ENCODE measurements at places on chromosomes 5 and 9. TPM values are rescaled to one million over a fixed set of nuclear protein-coding genes. Genes with fewer than 3 reads are reported as not detected.

- DNase-seq, result no peak
These were observed 82.4 kb upstream of the SELENOP start for GRCh38 chr5:42894057-42894456.

DNA sequence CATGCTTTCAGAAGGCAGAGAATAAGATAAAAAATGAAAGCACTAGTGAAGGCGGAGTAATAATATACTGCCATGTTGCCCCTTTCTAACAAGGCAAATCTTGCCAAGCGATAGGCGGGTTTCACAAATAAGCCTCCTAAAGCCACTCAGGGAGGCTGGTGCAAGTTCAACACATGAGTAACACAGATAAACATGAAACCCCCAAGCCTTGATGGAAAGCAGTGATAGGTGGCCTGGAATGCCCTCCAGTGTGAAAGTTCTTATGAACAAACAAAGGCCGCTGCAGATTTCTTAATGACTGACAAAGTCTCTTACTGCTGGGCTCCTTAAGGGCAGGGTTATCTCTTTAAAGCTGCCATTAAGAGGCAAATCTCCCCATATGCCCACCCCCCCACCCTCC, 154.7 kb downstream of the ZDHHC21 start:
- no peak for DNase-seq

DNA sequence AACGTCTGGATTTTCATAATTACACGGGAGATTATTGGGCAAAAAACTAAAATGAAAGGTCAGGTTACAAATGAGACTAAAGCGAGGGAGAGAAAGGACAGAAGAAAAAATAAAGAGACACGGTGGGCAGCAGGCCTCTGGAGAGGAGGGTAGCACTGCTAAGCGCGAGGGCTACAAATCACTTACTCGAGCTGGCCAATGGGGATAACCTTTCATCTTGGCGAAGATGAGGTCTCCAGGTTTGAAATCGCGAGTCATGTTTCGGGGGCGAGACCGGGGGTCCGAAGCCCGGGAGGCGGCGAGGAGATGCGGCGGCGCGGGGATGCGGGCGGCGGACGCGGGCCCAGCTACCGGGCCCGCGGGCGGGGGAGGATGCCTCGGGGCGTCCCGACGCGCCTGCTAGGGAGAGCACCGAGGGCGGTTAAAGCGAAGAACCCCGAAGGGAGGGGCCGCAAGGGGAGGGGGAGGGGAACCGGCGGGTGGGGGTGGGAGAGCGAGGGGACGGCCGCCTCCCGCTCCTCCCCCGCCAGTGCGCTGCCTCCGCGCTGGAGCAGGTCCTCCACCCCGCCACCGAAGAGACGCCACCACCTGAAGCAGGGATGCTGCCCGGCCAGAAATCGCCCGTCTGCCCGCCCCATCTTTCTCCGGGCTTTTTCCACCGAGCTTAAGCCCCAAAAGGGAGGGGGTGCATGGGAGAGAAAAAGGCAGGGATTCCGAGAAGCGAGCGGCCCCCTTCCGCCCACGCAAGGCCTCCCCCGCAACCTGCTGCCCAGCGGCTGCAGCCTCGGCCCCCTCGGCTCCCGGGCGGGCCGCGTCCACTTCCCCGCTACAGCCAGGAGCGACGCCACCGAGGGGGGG, 610 bp downstream of the PSIP1 start:
- no peak for DNase-seq

DNA sequence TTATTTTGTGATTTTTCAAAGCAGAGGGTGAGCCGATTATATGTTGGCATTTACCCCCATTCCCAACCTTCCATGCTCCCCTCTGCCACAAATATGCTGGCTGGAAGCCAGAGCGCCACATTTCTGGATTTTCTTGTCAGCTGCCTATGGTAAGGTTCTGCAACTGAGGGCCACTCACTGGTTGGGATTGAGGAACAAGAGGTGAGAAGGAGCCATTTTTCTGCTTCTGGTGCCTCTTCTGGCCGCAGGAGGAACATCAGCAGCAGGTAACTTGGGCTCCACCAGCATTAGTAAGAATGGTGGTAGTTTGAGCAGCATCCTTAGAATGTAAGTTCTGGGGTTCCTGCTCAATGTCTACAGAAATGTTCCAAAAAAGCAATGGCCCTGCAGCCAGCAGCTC, 159.5 kb upstream of the MAST4 start:
- DNase-seq, result no peak

The UBTD2 gene
- 32.0 TPM for total RNA-seq

DNA sequence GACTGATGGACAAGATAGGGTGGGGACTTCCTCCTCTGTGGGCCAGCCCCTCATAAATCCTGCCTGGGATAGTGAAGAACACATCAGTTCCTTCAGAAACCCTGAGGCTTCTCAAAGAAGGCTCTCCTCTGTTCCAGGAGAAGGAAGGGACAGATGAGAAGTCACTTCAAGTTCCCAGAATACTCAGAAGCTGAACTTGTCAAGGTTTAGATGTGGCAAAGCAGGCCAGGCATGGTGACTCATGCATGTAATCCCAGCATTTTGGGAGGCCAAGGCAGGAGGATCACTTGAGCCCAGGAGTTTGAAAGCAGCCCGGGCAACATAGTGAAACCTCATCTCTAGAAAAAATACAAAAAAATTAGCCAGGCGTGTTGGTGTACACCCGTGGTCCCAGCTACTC, 38.5 kb downstream of the STOM start:
- DNase-seq, result no peak

- peak; percentile 35 for DNase-seq
These were observed 70.7 kb downstream of the COX7C start for GRCh38 chr5:86688406-86688805.

- no peak for DNase-seq
These were observed 10.6 kb upstream of the SLC25A48 start for GRCh38 chr5:135823881-135824280.

- DNase-seq, result no peak
These were observed 76.7 kb upstream of the IFNE start for GRCh38 chr9:21558615-21559401.

- no peak for DNase-seq
These were observed 393.4 kb downstream of the ZNF608 start for GRCh38 chr5:124353016-124353415.

DNA sequence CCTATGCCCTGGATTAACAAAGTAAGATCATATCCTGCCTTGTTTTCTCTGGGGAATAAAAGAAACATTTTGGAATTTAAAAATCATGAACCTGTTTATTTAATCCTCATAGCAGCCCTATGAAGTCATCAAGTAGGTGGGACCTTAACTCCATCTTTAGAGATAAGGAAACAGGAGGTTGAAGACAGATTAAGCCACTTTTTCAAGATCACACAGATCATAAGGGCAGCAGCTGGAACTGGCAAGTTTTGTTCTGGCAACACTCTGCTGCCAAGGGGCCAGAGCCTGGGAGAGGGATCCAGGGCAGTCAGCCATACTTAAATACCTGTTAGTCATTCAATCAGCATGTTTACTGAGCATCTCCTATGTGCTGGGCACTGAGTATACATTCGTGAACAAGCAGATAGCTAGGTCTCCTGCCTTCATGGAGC, 63.7 kb downstream of the SLC1A1 start:
- no peak for DNase-seq

DNA sequence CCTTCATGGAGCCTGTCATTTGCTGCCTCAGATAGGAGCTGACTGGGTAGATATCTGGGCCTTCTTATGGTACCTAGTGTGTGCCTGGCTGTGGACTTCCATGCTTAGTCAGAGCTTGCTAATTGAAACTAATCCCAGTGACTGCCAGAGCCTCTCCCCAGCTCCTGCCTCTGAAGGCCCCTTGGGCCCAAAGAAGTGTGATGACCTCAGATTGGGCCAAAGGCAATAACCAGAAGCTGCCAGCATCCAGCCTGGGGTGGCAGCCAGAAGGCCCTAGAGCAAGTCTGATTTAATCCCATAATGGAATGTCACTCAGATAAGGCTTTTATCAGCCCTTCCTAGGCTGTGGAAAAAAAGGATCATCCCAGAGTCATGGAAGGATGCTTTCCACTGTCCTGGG, 17.1 kb upstream of the CDC23 start:
- DNase-seq, result no peak

DNA sequence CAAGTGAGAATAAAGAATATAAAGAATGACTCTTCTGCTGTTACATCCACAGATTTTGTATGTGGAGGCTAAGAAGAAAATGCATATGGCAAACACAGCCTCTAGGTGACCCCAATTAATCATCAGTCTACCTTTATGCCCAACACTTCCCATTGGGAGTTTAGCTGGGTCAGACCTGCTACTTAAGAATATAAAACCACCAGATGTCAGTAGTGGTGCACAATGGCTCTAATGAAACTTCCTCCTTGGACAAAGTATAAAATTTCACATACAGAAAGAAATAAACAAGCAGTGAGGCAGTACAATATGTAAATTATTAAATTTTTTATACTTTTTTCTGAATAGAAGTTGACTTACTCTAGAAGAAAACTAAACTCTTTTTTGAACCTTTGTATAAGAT, 539.9 kb downstream of the BRINP1 start:
- peak; percentile 10 for DNase-seq

DNA sequence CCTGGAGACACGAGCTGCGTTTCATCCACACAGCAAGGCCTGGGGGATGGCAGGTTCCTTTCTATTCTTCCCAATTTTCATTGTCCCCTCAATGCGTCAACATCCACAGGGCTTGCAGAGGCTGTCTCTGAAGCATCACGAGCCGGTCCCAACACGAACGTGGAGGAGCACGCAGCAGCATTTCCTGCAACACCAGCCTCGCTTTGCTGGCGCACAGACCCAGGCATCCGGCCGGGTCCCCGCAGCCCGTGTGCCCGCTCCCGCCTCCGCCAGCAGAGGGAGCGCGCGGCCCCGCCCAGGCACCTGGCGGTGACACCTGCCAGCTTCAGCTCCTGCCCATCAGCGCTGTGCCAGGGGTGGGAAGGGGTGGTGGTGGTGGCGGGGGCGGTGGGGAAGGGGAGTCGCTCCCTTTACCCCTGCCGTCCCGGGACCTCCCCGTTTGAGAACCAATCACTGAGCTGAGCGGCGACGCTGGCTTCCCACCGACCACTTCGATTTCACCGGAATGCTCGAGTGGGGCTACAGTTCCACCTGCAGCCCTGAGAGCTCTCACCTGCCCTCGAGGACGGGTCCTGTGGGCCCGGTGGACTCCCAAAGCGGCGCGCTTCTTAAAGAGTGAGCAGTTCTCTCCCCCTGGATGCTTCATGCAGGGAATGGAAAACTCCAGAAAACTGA, 464.5 kb downstream of the ICE1 start:
- no peak for DNase-seq

The LCN1 gene
- not detected for total RNA-seq

DNA sequence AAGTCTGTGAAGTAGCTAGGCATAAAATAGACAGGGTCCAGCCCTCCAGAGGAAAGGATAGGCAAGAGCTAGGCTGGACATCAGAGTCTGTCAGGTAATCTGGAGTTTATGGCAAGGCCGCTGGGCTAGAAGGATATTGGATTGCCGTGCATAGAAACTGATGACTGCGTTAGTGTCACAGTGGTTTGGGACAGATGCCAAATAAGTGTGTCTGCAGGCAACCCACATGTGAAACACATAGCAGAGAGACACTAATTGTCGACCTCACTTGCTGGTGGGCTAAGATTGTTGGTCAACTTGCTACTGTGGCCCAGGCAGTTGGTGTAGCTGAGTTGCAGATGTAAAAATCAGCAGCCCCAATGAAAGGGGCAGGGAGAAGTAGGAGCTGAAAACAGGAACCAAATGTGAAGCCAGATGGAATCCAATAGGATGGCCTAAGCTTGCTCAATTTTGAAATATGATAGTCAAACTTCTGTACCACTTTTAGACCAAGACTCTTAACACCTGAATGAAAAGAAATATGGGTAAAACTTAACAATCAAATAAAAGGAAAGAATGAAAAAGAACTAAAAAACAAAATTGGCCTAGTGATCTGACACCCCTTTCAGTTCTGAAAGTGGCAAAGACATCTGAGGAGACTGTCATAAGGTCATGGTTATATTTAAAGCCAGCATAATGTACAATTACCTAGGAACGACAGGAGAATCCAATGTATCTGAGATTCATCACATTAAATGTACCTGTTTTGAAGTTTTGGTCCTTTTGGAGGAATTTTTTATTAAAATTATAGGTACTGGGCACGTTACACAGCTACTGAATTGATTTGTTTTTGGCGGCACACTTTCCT, 243.3 kb upstream of the ACTBL2 start:
- no peak for DNase-seq

- DNase-seq, result no peak
These were observed 3.3 kb downstream of the OR5C1 start for GRCh38 chr9:122791872-122792669.

All from kidney epithelial cell (primary cell).